GM23248 (cell line): ENCODE measurements at places on chromosomes 6 and 20. TPM values are rescaled to one million over a fixed set of nuclear protein-coding genes. Genes with fewer than 3 reads are reported as not detected.
A peak's percentile ranks its signal among the peaks of the same experiment; 100 is the strongest.

HDGFL1 gene
- not detected in 2 replicates for total RNA-seq

TBXT gene
- total RNA-seq, result not detected in 2 replicates

COL11A2 gene
- 0.25 and 0.32 TPM in 2 replicates for total RNA-seq

ZNF831 gene
- total RNA-seq, result not detected in 2 replicates

TOMM6 gene
- total RNA-seq, result 104 and 136 TPM in 2 replicates

KCTD20 gene
- 103 and 120 TPM in 2 replicates for total RNA-seq

LINC00237 gene
- total RNA-seq, result not detected in 2 replicates

CFB gene
- 4.4 and 7.3 TPM in 2 replicates for total RNA-seq

SMOC2 gene
- not detected in 2 replicates for total RNA-seq

HRH3 gene
- total RNA-seq, result not detected in 2 replicates

MYMX gene
- total RNA-seq, result not detected in 2 replicates

DNA sequence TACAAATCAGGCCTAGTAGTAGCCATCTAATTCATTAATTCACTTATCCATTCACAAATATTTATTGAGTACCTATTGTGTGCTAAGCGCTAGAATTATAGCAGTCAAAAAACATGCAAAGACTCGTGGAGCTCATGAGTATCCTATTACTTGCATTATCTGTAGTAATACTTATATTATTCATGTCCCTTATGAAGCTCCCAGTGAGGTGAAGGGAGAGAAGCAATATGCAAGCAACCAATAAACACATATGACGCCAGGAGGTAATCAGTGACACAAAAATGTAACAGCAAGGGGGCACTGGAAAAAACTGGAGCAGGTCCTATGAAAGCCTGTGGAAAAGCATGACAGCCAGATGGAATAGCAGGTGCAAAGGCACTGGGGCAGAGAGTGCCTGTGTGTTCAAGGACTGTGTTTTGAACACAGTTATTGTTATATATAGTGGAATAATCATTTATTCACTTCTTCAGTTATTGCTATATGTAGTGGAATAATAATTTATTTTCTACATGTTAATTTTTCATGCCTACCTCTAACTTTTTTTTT, 109.5 kb downstream of the KIF13A start:
- DNase-seq, result no peak

DNA sequence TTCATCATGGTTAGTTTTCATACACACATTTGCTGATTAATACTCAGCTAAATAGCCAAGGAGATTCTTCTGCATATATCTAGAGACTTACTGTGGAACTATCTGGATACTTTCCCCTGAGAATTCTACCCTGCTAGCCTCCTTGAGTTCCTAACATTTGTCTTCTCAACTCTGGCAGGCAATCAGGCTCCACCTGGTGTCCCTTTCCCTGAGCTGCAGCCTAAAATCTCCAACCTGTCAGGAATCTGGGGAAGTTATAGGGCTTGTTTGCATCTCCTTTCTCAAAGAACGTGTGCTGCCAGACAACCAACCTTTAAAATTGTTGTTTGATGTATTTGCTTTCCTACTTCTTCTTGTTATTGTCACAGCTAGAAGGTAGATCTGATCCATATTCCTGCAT, 73.4 kb downstream of the FUT9 start:
- no peak for DNase-seq

DNA sequence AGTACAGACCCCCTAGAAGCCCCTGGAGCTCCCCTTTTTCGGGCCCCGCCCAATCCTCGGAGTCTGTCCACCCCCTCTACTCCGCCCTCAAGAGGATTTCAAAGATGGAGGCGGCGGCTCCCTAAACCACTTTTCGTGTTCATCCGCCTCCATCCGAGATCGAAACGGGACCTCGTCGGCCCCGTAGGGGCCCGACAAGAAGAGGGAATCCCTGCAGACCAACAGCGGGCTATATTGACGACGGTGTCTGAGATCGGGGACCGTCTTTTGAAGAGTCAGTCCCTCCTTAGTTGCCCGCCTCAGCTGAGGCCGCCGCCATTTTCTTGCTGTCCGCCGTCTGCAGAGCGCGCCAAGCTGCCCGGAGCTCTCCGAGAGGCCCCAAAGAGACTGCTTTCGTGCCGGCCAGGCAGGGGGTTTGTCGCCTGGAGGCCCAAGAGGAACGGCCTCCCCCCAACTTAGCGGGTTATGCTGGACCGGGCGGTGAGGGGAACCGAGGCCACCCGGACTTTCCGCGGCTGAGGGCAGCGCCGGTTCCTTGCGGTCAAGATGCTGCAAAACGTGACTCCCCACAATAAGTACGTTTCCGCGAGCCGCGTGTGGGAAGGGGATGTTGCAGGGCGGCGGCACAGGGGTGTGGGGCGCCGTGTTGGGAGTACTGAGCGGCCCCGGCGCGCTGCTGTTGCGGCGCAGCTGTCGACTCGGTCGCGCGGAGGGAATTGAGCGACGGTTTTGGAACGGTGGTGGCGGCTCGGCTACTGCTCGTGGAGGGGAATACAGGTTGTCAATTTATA, 4.2 kb downstream of the BRD2 start:
- peak; percentile 57 for DNase-seq

DNA sequence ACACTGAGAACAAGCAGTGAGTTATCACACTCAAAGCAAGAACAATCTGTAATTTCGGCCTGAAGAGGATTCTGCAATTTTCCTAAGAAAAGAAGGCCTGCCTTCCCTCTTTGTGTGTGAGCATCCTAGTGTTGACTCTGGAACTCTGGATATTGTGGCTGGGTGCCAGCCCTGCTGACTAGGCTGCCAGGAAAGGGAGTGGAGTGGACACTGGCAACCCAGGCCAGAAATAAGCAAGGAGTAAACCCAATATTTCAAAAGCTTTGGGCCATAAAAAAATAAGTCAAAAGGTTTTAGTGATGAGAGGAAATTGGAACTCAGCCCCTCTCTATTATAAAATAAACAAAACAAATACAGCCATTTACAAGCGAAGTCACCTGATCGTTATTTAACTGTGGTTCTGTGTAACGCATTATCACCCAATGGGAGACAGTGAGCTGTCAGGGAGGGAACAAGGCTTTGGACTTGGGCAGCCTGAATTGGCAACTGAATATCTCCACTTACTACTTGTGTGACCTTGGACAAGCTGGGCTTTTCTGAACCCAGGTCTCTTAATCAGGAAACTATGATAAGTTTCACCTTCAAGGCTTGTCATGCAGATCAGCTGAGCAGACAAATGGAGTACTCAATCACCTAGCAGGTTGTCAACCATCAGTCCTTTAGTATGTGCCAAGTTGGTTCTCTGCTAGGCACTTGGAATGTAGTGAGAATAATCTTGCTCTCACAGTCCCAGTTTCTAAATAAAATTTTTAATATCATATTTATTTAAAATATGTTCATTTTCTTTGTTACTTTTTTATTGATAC, 196.2 kb downstream of the PAX1 start:
- DNase-seq, result peak; percentile 7

GRCh38 chr6:155381673-155382337, 67.5 kb upstream of the TFB1M start:
- peak; percentile 47 for DNase-seq

DNA sequence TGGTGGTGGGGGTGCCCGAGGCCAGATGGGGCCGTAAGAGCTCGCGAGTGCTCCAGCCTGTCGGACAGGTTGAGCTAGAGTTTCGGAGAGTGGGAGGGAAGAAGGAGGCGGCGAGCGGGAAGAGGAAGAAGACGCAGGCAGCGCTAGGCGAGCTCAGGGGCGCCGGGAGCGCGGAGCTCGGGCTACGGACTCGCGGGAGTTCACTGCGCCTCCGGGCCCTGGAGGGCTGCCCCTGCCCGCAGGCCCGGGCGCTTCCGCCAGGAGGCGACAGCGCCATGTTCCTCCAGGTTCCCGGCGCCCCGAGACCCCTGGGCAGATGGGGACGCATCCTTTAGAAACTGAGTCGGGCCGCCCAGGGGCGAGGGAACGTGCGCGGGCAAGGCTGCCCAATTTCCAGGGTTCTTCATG, 984 bp downstream of the TFAP2C start:
- peak; percentile 96 for DNase-seq

GRCh38 chr20:51318058-51318949, 224.2 kb downstream of the NFATC2 start:
- peak; percentile 55 for DNase-seq

GRCh38 chr20:18729231-18729825, 84.3 kb upstream of the SCP2D1 start:
- DNase-seq, result no peak

DNA sequence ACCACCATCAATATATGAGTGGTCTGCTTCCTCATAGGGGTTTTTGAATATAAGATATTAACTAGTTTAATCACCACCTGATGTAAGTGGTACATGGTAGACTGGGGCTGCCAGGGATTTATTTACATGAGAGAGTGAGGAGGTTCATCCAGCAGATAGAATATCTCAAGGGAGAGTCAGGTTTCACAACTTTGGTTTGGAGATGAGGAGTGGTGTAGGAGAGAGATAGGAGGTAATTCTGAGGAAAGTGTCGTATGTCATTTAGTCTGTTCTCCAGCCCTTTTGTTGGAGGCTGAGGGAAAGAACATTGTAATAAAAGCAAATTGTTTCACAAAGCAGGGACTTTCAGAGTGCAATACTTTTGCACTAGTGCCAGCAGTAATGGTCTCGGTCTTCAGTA, 16.8 kb downstream of the L3MBTL3 start:
- DNase-seq, result no peak
